HT-29 (cell line): ENCODE measurements at places on chromosomes 7 and 10.
A peak's percentile ranks its signal among the peaks of the same experiment; 100 is the strongest.

- DNase-seq: no peak
These were observed 566.8 kb downstream of the SH2D4B start for GRCh38 chr10:81104494-81104893.

GRCh38 chr10:131009791-131010190, 301.7 kb downstream of the TCERG1L start:
- DNase-seq: no peak

GRCh38 chr7:81616951-81617350, 152.9 kb downstream of the HGF start:
- DNase-seq: no peak

- DNase-seq: no peak
These were observed 92.2 kb upstream of the DDC start for GRCh38 chr7:50657341-50657873.

- no peak for DNase-seq
These were observed 87.3 kb upstream of the SEC61G start for GRCh38 chr7:54846273-54846672.

- DNase-seq: no peak
These were observed 8.6 kb downstream of the KIFBP start for GRCh38 chr10:68997211-68997610.

GRCh38 chr10:99444383-99445045, 14.1 kb upstream of the GOT1 start:
- no peak for DNase-seq

DNA sequence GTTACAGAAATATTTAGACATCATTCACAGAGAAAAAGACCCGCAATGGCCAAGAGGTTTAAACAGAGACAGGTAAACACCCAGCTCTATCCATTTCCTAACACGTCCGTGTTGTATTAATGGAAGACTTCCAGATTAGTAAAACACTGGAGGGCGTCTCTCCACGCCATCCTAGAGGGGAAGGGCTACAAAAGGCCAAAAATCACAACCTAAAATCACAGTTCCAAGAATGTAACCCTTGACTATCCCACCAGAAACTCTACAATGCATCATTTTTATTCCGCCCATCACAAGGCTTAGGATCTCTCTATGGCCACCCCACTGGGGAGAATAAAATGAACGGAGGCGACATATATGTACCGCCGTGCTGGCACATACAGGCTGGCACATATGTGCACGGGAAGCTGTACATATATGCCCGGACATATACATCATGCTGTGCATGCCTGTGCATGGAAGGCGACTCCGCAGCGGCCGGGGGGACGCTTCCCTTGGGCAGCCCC, 734 bp downstream of the PCLO start:
- DNase-seq: peak; percentile 24

DNA sequence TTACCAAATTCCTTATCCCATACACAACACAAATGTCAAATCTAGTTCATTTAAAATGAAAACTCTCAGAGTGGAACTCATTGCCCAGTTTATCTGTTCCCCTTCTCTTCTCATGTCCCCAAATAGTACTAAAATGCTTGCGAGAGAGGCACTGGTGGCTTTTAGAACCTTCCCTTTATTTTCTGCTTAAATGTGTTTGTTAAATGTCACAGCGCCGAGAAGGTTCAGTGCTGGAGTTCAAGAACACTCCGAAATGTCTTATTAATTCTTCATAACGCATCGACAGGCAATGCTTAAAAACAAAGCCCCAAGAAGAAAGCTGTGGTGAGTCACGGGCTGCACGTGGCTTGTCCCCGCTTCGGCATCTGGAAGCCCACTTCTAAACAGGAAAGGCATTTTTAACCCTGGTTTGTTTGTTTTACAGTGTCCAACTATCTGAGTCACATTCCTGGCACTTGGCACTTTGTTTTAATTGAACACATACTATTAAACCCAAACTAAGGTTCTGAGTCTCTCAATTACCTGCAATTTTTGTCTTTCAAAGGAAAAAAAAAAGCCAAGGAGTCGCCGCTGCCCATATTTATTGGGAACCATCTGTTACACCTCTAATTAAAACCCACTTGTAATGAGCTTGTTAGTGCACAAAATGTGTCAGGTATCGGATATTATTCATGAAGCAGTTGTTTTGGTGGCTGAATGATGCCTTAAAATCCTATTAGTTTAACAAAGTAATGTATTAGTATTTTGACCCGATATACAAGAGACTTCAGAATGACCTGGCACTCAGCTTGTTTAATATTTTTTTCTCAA, 49.9 kb upstream of the MGMT start:
- no peak for DNase-seq

- DNase-seq: no peak
These were observed 370.0 kb upstream of the IGFBP3 start for GRCh38 chr7:46291050-46291438.
